GM19239 (cell line): ENCODE measurements at places on chromosomes 1 and 21.

GRCh38 chr1:237386362-237387143, 344.6 kb downstream of the RYR2 start:
- no peak for DNase-seq

DNA sequence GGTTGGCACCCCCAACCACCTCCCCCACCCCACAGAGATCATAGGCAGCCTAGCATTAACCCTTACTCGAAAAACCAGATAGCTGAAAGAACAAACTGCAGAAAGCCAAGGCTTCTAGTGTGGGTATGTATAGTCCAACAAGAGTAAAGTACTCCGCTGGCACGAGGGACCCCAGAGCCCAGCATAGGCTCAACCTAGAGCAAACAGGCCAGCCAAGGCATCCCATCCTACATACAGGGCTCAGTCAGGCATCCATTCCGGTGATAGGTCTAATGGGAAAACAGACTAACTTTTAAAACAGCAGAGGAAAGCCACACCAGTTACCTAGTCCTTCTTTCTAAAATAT, 17.8 kb downstream of the DIPK1A start:
- no peak for DNase-seq

DNA sequence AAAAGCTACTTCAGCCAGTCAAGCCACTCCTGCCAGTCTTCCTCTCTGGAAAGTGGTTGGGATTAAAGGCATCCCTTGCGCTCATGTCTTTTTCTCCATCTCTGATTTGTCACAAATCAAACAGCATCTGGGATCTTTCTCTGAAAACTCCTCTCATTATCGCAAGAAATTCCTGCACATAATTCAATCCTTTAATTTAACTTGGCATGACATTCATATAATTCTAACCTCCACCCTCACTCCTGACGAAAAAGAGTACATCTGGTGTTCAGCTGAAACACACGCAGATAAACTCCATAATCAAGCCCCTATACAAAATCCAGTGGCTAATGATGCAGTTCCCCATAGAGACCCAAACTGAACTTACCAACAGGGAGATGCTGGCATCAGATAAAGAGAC, 19.4 kb upstream of the SLC2A5 start:
- DNase-seq, result no peak

- no peak for DNase-seq
These were observed 3.3 kb downstream of the SH3BP5L start for GRCh38 chr1:248822148-248823032.

GRCh38 chr1:90964444-90965035, 57.3 kb downstream of the ZNF644 start:
- no peak for DNase-seq

GRCh38 chr21:37443683-37444082, 77.1 kb downstream of the DYRK1A start:
- no peak for DNase-seq

- peak; percentile 67 for DNase-seq
These were observed 22.6 kb downstream of the CASP9 start for GRCh38 chr1:15501208-15502032.

- DNase-seq, result no peak
These were observed 37.6 kb downstream of the ALG6 start for GRCh38 chr1:63405021-63405420.

DNA sequence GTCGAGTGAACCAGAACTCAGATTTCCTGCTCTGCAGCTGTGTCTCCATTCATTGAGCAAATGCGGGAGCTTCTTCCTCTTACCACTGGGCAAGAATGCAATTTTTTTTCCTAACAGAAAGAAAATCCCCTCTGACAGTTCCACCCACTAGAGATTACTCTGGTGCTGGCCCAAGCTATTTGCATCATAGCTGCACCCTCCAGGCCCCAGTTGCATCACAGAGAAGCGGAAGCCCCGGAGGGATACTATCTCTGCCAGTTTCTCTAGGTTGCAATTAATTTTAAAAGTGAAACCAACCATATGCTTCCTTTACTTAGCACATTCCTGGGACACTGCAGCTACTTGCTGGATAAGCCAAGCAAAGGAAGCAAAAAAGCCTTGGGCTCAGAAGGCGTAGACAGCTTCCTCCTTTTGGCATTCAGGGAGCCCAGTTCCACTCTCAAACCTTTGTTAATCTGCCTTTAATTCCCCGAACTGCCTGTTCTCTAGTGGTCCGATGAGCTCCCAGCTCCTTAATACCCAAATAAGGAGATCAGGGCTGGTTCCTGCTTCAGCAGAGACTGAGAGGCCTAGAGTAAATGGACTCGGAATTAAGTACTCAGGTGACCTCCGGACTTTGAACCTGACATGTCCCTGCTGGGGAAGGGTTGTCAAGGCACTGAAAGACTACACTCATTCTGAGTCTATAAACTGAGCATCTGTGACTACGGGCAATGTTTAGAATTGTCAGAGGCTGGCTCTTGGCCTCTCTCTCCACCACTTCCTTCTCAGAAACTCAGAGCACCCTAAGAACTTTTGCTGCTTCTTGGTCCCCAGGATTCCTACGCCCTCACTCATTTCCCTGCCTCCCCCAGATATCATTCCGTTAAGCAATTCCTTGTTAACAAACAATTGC, 72.5 kb upstream of the TNFSF18 start:
- DNase-seq, result no peak

DNA sequence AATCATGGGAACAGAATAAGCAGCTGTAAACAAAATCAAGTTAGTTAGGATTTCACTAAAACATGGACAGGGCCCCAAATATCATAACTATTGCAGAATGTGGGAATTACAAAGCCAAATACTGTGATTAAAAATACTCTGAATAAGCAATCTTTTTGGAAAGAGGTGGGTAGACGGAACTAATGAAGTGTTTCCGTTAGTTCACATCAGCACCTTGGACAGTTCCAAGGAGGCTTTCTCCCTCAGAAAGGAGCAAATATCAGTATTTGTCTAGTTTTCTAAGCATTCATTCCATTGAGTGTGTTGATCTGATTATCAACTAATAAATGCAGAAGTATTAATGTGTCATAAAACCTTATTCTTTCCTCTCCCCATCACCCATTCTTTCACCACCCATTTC, 97.4 kb downstream of the FAM78B start:
- DNase-seq, result no peak

- no peak for DNase-seq
These were observed 245.5 kb downstream of the RPS6KC1 start for GRCh38 chr1:213296558-213296957.

DNA sequence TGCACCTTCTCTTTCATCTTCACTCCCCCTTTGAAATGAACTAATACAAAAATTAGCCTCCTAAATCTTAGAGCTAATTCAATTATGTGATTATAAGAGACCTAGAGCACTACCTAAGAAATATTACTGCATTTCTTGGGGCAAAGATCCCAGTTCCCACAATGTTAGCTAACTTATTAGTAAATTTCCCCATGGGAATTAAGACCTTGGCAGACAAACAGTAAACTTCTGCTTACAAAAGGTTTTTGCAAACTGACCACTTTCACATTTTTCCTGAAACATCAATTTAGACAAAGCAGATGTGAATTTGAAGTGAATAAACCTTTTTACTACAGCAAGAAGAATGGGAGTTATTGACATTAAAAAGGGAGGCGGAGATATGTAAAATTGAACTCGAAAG, 34.6 kb upstream of the LHX8 start:
- no peak for DNase-seq

- no peak for DNase-seq
These were observed 132.0 kb downstream of the FOXD2 start for GRCh38 chr1:47569681-47570470.

DNA sequence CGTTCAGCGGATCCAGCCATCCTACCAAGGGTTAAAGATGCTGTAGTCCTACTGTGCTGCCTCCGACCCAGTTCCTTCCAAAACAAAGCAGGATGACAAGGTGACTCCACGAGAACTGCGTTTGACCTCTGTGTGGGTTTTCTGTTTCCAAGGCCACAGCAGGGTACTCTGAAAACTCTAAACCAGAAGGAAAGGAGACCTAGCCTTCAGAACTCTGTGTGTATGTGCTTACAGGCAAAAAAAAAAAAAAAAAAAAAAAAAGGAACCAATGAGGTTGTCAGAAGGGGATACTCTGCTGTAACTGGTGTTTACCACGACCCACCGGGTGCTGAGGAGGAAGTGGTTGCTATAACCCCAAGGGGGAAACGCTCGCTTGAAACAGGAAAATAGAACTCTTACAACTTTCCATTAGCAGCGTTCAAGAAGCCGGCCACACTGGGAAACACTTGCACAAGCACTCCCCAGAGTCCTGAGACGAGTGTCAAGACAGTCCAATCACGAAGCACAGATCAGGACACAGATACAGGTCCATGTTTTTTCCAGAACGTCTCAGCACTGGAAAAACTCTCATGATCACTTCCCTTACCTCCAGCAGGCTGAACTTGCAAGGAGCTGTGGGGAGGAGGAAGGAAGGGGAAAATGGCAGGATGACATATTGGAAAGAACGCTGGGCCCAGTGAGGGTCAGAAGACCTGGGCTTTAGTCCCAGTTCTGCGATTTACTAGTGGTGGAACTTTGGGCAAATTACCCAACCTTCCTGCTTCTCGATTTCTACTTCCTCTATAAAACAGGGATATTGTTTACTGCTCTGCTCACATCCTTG, 64.0 kb downstream of the ITPKB start:
- peak; percentile 71 for DNase-seq
